ENCODE measurements at places on chromosomes 4 and X. TPM values are rescaled to one million over a fixed set of nuclear protein-coding genes. Genes with fewer than 3 reads are reported as not detected.

Gene XAGE1A
- not detected for total RNA-seq

Gene HERC5
- 7.2 TPM for total RNA-seq

DNA sequence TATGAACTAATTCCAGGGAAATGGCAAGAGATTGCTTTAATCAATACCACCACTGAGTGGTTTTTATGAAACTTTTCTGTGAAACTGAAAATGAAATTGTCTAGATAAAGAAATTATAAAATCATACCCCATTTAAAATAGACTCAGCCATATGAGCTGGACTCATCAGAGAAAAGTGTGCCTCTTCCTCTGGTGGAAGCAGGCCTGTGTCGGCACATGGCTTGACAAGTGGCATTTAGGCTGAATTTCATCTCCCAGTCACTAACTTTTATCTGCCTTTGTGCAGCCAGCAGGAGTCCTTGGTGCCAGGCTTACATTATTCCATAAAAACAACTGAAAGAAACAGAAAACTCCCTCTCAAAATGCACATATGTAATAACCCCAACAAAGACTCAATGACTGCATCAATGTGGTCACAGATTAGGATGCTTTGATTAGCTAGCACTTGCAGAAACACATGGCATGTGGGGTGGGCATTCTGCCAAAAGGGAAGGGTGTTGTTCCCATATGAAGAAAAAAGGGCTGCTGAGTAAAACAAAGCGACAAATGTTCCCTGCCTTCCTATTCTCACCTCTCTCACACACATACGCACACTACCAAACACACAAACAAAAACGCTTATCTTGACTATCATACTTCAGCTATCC, 232.3 kb downstream of the PABPC4L start:
- no peak for DNase-seq

DNA sequence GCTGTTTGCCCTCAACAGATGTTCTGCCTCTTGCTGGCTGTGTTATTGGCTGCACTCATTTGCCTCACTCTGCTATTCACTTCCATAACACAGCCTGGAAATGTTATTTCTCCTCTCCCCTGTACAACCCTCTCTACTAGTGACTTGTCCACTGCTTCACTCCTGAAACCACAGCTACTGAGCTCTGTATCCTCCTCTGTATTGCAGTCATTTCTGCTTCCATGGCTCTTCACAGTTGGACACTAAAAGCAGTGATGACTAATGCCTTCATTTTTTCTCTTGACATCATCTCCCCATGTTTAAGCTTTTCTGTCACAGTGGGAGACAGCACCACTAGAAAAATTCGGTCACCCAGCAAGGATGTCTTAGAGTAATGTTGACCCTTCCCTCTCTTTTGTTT, 123.0 kb upstream of the PPP1R2C start:
- DNase-seq, result no peak

GRCh38 chr4:173371292-173372192, 788 bp downstream of the SAP30 start:
- no peak for DNase-seq

Data from HCT116 (cell line).